Cardiac septum (tissue), 1 donor: ENCODE measurements at places on chromosomes 2 and 18. TPM values are rescaled to one million over a fixed set of nuclear protein-coding genes. Genes with fewer than 3 reads are reported as not detected.

The POTEJ gene
- not detected for total RNA-seq

The ABCB11 gene
- 0.03 TPM for total RNA-seq

The SLC23A3 gene
- total RNA-seq = 0.48 TPM

The SERPINB12 gene
- not detected for total RNA-seq

The PKDCC gene
- 74.7 TPM for total RNA-seq

The RAB6C gene
- total RNA-seq = not detected
